ENCODE measurements at places on chromosomes 3 and 15.

DNA sequence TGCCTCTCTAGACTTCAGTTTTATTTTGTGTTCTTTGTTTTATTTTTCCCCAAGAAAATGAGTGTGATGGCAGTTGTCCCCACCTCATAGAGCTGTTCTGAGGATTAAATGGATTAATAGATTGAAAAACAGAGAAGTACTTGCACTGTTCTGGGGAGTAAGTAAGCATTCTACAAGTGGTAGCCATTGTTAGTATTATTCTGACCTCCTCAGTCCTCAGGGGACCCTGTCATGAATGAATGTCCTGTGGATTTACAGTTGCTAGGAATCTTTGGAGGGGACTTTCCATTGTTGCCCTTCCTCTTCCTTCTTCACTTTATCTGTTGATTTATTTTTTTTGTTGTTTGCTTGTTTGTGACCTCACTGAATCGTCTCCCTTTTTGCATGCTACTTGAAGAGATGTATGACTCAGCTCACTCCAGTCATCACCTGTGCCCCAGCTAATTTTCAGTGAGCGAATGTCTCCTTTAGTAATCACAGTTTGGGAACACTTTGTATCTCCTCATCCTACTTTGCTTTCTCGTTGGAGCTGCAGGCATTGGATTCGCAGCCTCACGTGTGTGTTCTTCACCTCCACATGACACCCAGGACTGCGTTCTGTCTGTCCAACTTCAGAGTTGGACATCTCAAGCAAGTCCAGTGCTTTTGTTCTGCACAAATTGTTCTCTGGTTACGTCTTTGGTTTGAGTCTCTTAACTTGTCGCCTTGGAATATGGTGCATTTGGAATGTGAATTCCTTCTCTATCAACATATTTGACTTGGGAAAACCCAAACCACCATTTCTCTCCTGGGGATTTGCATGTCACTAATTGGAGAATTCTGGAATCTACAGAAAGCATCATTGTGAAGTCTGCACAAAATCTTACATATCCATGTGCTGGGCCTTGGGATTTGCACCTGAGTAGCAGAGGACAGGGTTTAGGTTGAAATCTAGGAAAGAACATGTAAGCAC lies 54.5 kb downstream of the LRTM1 start:
- DNase-seq: no peak

DNA sequence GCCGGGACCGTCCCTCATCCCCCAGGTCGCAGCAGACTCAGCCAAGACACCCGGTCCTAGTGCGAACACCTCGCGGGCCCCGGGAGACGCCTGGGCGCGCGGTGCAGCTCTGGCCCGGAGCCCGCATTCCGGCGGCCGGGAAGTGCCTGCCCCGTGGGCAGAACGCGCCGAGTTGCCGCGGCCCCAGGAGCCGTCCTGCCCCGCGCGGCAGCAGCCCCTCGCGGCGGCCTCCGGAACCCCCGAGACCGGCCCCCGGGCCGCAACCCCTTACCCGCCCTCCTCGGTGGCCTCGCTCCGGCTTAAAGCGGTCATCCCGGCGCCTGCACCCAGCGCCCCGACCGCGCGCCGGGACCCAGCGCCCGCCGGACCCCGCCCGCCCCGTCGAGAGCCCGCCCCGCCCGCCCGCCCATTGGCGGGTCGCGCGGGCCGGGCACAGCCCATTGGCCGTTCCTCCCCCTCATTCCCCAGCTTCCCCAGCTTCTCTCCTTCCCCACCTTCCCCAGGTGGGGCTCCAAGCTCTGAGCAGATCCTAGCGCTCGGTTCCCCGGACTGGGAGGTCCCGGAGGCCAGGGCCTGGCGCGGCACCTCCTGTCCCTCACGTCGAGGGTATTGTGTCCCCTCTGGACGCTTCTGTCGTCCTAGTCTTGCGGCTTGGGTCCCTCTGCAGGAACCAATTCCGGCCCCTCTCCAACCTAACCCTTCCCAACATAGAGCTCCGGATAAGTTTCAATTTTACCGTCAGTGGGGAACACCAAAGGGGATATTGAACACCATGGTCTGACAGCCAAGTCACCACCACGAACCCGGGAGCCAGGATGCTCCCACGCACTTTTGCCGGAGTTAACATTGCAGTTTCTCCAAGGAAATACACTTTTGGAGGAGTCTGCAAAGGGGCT lies at the start of gene GRAMD2A:
Gene GRAMD2A (minus strand): TSS at position 328 of the 896 bp plus-strand sequence.
- DNase-seq: no peak

GRCh38 chr15:38860253-38860652 lies 295.6 kb upstream of the RASGRP1 start:
- no peak for DNase-seq

- DNase-seq: no peak
These were observed 151.7 kb upstream of the KCNMB2 start for GRCh38 chr3:178384321-178385230.

- DNase-seq: no peak
These were observed 69.5 kb downstream of the HERC1 start for GRCh38 chr15:63764124-63764803.
